ENCODE measurements at places on chromosomes 7 and 10. TPM values are rescaled to one million over a fixed set of nuclear protein-coding genes. Genes with fewer than 3 reads are reported as not detected.

- H3K27ac ChIP-seq = no peak overlapping the region
- no peak overlapping the region for H3K4me3 ChIP-seq
- no peaks in the 10 kb centered on the region for H3K27me3 ChIP-seq
- no peaks in the 10 kb centered on the region for H3K4me1 ChIP-seq
- no peaks in the 10 kb centered on the region for H3K36me3 ChIP-seq
These were observed 134.6 kb downstream of the SEMA3A start for GRCh38 chr7:84060000-84060399.

- H3K4me3 ChIP-seq = no peak overlapping the region
- H3K36me3 ChIP-seq = no peaks in the 10 kb centered on the region
- no peaks in the 10 kb centered on the region for H3K27me3 ChIP-seq
- H3K4me1 ChIP-seq = peaks cover 19% of the 10 kb centered on the region
These were observed 111.3 kb upstream of the ASAH2 start for GRCh38 chr10:50362547-50363125.

Gene LHFPL3
- total RNA-seq = not detected

GRCh38 chr10:104824380-104825006 is 183.4 kb downstream of the SORCS3 start:
- H3K36me3 ChIP-seq = no peaks in the 10 kb centered on the region
- H3K27ac ChIP-seq = no peak overlapping the region
- H3K4me1 ChIP-seq = no peaks in the 10 kb centered on the region
- no peaks in the 10 kb centered on the region for H3K27me3 ChIP-seq

DNA sequence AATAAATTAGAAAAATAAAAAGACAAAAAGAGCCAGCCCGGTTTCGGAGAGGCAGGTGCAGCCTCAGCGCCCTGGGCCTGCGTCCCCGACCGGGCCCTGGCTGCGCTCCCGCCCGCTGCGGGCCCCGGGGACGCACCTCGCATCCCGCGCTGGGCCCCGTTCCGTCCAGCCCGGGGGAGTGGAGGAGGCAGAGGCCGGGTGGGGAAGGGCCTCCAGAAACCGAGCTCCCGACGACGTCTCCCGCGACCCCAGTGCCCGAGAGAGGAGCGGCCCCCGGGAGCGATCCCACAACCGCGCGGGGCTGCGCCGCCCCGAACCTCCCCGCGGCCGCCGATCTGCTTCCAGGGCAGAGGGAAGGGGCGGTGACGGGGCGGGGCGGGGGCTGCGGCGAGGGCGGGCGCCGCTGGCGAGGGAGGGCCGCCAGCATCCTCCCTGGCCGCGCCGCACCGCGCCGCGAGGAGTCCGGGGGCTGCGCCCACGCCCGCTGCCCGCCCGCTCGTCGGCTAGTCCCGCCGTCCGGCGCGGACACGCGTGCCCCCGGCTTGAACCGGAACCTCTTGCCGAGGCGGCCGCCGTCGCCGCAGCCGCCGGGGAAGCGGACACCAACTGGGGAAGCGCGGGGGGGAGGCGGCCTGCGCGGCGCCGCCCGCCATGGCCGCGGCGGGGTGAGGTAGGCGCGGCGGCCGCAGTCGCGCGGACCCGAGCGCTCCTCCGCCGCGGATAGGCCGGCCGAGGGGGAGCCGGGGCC is at the start of gene CCNY:
Gene CCNY, plus strand, starts transcription at position 426 of the 748 bp plus-strand sequence. CDS start 545 bp downstream, outside the sequence.
- peaks cover 6% of the 10 kb centered on the region for H3K4me1 ChIP-seq
- H3K4me3 ChIP-seq = peak within 1 kb of the TSS; percentile 84
- no peaks in the 10 kb centered on the region for H3K27me3 ChIP-seq
- H3K27ac ChIP-seq = peak within 1 kb of the TSS; percentile 79
- DNase-seq = peak; percentile 89

GRCh38 chr7:142876991-142877910 is 8.3 kb downstream of the TRPV6 start:
- no peak for DNase-seq
- no peak overlapping the region for H3K27ac ChIP-seq
- peaks cover 3% of the 10 kb centered on the region for H3K27me3 ChIP-seq
- H3K4me1 ChIP-seq = no peaks in the 10 kb centered on the region
- no peaks in the 10 kb centered on the region for H3K36me3 ChIP-seq

- peaks cover 9% of the 10 kb centered on the region for H3K27me3 ChIP-seq
- no peaks in the 10 kb centered on the region for H3K4me1 ChIP-seq
- DNase-seq = no peak
- no peaks in the 10 kb centered on the region for H3K36me3 ChIP-seq
- H3K4me3 ChIP-seq = no peak overlapping the region
These were observed 185.1 kb downstream of the DGKI start for GRCh38 chr7:137661634-137662033.

DNA sequence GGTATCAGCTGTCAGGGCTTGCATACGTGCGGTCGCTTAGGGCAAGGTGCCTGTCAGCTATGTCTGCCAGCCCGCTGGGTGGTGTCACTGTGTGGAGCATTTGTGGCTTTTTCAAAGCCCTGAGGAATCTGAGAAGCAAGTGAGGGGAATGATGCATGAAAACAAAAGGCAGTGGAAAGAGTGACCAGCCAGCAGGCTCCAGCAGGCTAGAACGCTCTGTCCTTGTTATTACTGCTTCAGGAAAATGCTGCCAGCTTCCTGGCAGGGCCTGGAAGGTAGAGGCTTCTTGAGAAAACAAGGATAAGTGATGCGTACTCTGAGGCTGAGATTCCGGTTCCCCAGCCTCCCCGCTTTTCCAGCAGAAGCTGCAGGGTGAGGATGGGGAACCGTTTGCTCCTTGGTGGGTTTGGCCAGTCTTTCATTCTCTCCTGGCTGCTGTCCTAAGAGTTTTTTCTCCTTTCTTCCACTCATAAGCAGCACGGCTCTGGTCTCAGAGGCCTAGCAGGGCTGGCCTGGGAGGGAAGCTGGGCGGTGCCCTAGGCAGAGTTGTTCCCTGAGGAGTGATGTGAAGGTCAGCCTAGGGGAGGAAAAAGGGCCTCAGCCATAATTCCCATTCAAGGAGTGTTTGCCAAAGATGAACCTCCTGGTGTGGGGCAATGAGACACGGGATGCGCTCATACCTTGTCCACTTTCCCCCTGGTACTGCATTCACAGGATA is 42.8 kb upstream of the MKLN1 start:
- no peak overlapping the region for H3K4me3 ChIP-seq
- no peaks in the 10 kb centered on the region for H3K27me3 ChIP-seq
- DNase-seq = no peak

DNA sequence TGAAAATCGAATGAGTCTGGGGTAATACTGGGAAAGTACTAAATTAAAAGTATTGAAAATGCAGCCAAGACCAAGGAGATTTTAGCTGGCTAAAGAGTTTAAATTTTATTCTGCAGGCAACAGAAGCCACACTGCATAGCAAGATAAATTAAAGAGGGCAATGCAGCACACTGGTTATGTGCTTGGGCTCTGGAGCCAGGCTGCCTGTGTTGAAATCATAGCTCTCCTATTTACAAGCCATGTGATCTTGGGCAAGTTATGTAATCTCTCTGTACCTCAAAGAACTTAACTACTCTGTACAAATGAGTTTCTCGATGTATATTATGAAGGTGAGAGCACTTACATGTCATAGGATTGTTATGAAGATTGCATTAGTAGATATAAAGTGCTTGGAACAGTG is 9.9 kb downstream of the SLC25A13 start:
- no peak for DNase-seq
- H3K27ac ChIP-seq = no peak overlapping the region
- H3K36me3 ChIP-seq = no peaks in the 10 kb centered on the region
- H3K27me3 ChIP-seq = no peaks in the 10 kb centered on the region
- peaks cover 82% of the 10 kb centered on the region for H3K4me1 ChIP-seq
